ENCODE measurements at places on chromosomes 5 and 9.

DNA sequence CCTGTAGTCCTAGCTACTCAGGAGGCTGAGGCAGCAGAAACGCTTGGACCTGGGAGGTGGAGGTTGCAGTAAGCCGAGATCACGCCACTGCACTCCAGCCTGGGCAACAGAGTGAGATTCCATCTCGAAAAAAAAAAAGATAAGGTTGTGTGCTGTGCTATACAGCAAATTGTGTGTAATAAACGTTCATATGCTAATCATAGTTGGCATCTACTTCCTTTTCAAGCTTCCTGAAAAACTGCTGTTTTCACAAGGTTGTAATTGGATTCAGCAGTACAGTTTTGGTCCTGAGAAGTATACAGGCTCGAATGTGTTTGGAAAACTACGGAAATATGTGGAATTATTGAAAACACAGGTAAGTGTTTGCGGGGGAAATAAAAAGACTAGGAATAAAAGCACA, 25.5 kb downstream of the OTULINL start:
- DNase-seq, result no peak

- DNase-seq, result no peak
Measured at GRCh38 chr9:24036459-24036858, 210.4 kb upstream of the ELAVL2 start.

- DNase-seq, result no peak
Measured at GRCh38 chr5:7784683-7785380, 66.1 kb downstream of the CFAP90 start.

DNA sequence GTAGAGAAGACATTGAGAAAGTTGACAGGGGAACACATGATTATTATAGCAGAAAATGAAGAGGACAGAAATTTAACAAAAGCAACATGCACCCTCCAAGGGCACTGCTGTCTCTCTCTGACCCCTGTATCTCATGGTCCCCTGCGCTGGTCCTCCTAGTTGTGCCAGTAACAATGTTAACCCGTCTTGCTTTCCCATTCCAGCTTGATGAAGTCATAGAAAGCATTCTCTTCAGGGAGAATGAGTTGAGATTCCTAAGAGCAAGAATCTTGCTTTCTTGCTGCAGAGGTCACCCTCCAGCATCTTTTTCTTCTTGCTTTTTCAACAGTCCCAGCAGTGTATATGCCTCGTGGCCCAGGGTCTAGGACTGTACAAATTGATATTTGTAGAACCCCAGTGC, 279.6 kb upstream of the ADAMTSL1 start:
- DNase-seq, result no peak

DNA sequence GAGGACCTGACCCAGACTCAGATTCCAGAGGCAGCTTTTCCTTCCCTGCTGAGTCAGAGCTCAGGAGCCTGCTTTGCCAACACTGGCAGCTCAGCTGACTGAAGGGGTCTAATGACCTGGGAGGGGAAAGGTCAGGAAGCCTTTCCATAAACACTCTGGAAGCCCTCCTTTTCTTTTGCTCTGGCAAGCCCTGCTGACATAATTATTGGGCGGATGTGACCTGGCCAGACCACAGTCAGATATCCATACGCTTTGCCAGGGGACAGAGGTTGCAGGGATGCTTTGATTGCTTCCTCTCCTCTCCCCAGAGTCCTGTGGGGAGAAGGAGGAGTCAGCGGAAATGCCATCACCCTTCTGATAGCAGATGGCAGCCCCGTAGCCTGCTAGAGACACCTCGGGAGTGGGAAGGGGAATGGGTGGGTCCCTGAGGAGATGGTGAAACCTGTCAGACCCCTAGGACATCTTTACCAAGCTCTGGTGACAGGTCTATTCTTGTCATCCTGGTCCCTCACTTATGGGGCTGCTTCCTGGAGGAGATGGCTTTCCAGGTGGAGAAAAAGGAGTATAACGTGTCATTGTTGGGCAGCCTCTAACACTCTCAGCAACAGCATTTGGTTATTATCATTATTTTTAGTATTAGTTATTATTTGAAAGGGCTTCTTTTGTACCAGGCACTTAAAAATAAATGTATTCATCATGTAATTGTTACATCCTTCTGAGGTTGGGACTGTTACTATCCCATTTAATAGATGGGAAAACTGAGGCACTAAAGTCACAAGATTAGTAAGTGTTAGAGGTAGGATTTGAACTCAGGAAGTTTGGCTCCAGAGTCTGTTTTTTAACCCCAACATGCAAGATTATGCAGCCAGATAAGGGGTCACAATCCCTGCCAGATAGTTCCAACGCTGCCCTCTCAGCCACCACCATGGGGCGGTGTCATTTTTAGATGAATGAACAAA, 11.6 kb downstream of the COL27A1 start:
- no peak for DNase-seq

- DNase-seq, result no peak
Measured at GRCh38 chr5:59537961-59538749, 355.4 kb downstream of the PDE4D start.

- DNase-seq, result no peak
Measured at GRCh38 chr5:162078805-162079204, 11.2 kb downstream of the GABRG2 start.

DNA sequence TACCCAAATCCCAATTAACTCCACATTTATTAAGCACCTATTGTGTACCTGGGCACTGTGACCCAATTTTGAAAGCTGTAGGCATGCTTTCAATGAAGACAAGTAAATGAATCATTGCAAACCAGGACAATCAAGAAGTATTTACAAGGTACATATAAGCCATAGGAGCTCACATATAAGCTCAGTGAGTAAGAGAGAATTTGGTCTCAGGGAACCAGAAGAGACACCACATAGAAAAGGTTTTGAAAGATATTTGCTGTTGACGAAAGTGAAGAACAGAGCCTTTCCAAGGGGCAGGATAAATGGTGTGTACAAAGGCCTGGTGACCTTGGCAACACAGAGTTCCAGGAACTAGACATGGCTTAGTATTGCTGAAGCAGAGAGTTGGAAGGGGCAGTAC, 187.6 kb downstream of the CD180 start:
- no peak for DNase-seq

GRCh38 chr5:56299212-56299611, 66.1 kb upstream of the ANKRD55 start:
- no peak for DNase-seq

DNA sequence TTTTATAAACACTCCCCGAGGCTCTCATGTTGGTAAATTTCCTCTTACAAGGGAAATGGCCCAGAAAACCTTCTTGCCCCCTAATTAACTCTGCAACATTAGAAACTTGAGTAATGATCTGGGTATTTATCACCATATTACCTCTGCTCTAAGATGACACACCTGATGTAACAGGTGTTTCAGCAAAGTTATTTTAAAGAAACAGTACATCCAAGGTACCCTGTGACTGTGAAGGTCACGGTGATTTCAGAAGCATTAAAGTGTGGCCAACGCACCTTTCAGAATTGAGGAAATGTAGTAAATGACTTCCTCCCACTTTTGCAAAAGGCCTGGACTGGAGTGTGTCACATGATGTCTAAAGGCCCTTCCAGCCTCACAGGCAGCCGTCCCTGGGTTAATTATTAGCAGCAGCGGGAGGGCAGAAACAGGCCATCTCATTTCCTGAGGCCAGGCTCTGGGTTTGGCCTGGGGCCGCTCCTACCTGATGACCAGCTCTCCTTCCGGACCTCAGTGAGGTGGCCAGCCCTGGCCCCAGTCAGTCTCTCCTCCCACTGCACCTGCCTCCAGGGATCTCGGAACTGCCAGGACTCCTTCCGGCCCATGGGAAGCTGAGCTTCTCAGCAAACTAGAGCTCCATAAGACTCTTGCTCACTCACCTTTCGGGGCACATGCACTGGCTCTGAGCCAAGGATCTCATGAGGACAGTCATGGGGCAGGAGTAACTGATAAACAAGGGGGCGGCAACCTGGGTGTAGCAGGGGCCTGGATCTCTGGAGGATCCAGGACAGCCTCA, 20.7 kb downstream of the PTPN3 start:
- peak; percentile 31 for DNase-seq

DNA sequence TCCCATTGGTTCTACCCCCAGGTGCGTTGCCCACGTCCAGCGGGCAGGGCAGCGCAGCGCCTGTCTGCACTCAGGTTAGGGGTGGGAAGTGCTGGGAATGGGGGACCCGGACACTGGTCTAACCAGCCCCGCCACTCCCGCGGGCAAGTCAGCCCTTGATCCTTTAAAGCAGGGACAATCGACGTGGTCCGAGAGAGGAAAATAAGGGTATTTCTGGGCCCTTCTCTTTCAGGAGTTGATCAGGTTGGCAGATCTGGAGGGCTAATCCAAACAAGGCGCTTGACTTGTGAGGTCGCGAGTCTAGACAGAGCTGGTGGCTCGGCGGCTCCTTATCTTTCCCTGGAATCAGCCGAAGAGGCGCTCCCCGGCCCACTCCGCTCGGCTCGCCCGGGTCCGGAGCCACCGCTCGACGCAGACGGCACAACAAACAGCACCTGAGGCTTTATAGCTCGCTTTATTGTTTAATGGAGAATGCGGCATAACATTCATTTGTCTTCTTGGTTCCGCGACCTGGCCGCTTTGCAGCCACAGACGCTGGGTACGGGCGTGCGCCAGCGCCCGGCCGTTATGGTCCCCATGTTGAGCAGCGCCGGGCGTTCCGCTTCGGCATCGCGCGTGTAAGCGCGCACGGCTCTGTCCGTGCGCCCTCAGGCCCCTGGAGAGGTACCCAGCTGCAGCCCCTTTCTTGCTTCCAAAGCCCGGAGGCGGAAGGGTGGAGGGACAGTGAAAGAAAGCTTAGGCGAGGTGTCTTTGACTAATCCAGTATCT, 15.8 kb downstream of the ISL1 start:
- no peak for DNase-seq

- DNase-seq, result no peak
Measured at GRCh38 chr5:133292300-133292699, 240.5 kb downstream of the HSPA4 start.

GRCh38 chr5:153671653-153672346, 181.3 kb downstream of the GRIA1 start:
- no peak for DNase-seq

DNA sequence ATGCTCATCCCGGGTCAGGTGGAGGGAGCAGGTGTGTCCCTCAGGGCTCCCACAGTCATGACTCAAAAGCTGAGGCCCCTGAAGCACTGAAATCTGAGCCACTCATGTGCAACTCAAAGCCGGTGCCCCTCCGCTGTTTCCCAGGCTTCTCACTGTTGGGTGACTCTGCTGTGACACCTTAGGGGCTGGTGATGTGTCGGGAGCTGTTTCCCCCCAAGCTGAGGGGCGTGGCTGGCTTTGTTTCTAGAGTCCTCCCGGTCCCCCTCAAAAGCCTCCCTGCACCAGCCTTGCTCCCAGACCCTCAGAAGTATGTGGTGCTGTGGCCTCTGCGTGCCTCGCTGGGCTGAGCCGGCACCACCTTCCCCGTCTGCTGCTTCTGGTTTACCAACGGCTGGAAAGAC, 39.7 kb downstream of the PLPP7 start:
- DNase-seq, result no peak

DNA sequence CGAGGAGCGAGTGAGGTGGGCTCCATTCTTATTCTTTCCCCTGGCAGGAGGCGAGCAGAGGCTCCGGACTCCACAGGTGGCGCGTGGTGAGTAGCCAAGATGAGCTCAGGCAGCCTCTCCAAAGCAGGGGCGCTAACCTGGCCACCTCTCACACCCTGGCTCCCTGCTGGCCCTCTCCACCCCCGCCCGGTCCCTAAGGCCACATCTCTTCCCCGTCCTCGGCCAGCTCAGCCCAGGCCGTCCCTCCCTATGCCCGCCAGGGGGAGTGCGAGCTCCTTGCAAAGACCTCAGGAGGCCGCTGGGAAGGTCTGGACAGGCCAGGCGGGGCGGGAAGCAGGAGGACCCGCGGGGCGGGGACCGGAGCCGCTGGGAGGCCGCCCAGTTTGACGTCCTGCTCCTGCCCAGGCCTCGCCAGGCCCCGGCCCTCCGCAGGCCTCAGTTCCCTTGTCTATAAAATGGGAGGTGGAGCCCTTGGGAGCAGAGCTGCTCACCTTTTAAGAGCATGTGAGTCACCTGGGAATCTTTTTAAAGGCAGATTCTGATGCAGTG, 46.3 kb upstream of the GGTA1 start:
- DNase-seq, result no peak

- no peak for DNase-seq
Measured at GRCh38 chr5:1175801-1176472, 25.5 kb upstream of the SLC6A19 start.

DNA sequence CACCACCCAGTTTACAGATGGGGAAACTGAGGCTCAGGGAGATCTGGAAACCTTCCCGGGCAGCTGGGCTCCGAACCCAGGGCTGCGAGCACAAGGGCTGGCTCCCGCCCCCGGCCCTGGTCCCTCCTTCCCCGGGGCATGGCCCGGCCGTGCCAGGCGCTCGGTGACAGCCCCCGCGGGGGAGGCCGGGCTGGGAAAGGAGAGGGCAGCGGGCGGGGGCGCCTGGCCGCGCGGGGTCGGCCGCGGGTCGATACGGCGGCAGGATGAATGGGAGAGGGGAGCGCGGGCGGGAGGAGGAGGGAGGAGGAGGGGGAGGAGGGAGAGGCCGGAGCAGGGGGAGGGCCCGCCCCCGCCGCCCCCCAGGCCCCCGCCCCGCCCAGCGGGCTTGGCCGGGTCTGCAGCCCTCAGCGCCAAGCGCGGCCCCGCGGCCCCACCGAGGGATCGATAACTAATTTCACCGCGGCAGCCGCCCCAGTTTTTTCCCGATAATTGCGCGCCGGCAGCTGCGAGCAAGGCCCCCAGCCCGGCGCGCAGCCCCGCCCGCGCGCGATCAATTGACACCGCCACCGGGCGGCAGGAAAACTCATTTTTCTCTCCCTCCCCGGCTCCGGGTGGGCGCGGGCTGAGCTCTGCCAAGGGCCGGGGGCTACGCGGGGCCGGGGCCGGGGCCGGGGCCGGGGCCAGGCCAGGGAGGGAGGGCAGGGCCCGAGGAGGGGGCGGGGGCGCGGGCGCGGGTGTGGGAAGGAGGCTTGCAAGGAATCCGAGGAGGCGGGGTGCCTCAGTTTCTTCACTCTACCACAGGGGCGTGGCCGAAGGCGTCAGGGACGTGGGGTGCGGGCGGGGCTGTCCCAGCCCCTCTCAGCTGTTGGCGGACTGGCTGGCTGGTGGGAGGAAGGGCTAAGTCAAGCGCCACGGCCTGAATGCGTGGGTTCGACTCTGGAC, 52.1 kb downstream of the C9orf50 start:
- DNase-seq, result no peak

- no peak for DNase-seq
Measured at GRCh38 chr5:54113060-54113459, 197.3 kb downstream of the ARL15 start.

DNA sequence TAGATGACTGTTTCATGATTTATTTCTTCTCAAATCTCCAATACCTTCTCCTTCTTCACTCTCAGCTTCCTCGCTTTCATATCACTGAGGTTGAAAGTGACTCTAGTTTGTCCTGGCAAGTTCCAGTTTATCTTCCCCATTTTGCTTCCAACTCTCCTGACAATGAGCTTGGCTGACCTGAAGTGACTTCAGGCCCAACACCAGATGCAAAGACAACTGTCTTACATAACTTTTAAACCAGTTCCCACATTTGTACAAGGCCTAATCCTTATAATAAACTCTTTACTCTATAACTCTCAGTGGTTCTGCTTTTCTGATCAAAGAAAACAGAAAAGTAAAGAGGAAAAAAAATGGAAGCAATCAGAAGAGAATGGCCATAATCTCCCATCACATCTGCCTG, 22.0 kb downstream of the GNG10 start:
- DNase-seq, result no peak

All from NCI-H187 treated with DMSO at 0.1 percent for 48 hours (cell line).